ENCODE measurements at places on chromosomes 2 and 18.

DNA sequence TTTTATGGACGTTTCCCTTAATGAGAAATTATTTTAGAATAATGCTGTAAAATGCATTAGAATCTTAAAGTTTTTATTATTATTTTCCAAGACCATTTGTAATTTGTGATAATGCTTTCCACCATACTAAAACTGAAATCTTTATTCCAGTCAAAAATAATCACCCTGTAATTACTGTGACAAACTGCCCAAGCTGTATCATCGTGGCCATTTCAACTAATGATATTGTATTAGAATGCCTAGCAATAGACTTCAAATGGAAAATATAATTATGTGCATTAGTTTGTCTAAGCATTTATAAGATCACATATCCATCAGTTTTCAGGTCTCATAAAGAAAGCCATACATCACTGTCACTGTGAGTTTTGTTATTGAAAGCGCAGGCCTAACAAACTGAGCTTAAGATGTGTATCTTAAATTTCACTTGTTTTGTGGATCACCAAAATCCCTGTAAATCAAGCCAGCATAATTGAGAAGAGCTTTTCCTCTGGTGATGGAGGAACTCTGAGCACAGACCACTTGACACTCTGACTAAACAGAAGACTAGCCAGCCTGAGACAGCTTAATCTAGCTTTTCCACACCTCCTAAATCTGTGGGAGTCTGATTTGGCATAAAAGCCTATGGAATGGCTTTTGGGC is 1312.2 kb upstream of the ACVR2A start:
- DNase-seq: no peak

DNA sequence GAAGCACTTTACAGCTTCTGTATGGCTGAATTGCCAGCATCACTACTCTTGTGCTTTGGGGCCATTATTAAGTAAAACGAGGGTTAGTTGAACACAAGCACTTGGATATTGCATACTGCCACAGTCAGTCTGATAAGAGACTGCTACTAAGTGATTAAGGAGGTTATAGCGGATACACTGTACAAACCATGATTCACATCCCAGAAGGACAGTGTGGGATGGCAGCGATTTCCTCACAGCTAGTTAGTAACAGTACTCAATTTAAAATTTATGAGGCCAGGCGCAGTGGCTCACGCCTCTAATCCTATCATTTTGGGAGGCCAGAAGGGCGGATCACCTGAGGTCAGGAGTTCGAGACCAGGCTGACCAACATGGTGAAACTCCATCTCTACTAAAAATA is 2.6 kb upstream of the BMPR2 start:
- DNase-seq: no peak

DNA sequence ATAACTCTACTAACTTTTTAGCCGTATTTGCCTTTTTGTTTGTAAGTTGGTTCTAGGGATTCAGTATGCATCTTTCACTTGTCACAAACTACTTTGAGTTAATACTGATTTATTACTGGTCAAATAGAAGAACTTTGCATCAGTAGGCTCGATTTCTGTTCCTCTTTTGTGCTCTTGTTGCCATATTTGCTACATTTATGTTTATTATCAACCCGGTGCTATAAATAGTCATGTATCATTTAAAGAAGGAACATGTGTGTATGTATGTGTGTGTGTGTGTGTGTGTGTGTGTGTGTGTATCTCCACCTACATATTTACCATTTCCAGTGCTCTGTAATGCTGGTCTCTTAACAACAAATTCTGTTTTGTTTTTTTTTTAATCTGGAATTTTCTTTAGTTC is 79.6 kb upstream of the B3GNT7 start:
- DNase-seq: no peak

DNA sequence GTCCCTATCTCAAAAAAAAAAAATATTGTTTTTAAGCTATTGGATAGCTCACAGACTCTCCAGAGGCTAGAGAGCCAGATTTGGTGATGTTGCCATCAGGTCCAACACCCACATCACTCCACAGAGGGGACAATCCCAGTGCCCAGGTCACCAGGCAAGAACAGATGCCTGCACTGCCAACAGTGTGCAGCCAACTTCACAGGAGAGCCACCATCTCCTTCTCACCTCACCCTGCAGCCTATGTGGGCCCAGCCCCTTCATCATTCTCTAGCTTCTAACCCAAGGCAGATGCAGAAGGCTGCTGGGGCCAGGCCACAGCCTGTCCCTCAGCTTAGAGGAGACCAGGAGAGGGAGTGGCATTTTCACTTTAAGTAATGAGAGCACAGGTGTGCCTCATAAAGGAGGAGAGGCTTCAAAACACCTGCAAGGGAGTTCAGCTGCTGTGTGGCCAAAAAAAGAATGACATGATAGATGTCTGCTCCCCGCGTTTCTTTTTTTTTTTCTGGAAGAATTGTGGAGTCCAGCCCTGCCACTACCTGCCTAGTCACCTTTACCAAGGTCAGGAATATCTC is 98.0 kb upstream of the ZSWIM2 start:
- no peak for DNase-seq

DNA sequence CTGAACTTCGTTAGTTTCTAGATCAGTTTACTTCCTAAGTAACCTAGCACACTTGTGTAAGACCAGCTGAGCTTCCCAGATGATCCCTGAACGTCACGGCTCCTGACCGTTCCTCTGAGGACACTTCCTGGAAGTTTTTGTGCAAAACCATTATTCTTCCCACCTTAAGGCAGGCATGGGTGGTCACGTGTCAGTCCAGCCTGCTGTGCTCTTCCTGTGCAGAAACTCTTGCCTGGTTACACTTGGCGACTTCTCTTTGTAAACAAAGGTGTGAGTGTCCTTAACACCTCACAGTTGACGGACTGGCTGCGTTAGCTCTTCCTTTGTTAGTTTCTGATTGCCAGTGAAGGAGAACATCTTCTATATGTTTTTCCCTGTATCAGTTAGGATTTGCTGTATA is 118.3 kb downstream of the SH3RF3 start:
- DNase-seq: no peak

- no peak for DNase-seq
These were observed 223.9 kb downstream of the LDLRAD4 start for GRCh38 chr18:13442451-13442850.

GRCh38 chr2:194765723-194766122 is 891.3 kb upstream of the SLC39A10 start:
- no peak for DNase-seq

- no peak for DNase-seq
These were observed 19.6 kb upstream of the IL1A start for GRCh38 chr2:112803691-112804521.

DNA sequence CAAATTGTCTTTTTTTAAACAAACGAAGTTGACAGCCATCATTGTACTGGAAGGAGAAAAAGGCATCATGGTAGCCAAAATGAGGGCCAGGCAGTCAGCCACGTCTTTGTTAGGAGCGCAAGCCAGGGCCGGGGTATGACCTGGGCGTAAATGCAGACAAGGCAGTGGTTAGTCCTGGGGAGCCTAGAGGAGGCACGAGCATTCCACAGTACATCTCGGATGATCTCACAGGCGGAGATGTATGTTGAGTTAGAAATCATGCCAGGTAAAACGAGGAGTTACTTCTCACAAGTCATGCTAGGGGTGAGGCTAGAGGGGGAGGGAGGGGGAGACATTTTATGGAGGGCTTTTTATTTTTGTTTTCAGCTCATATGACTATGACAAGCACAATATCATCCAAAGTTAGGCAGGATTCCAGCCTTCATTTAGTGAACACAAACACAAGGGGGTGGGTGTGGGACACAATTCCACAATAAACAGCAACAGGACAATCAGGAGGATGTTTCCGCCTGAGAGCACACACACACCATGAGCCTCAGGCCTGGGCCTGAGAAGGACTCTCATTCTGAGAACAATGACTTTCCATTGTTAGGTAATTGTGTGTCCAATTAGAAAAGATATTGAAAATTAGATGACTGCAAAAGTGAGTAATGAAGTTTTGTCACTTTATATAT is 64.4 kb upstream of the PGAP1 start:
- DNase-seq: no peak

DNA sequence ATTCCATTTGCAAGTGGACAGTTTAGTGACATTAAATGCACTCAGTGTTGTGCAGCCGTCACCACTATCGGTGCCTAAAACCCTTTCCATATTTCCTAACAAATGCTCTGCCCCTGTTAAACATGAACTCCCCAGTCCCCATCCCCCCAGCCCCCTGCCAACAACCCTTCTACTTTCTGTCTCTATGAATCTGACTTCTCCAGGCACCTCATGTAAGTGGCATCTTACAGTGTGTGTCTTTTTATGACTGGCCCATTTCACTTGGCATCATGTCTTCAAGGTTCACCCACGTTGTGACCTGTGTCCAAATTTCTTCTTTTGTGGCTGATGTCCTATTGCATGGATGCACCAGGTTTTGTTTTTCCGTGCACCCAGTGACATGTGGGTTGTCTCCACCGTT is 140.9 kb upstream of the GPC1 start:
- no peak for DNase-seq

- DNase-seq: no peak
These were observed 27.9 kb downstream of the GPC1 start for GRCh38 chr2:240463274-240463865.

- no peak for DNase-seq
These were observed 94.6 kb downstream of the CDC42EP3 start for GRCh38 chr2:37576831-37577230.

DNA sequence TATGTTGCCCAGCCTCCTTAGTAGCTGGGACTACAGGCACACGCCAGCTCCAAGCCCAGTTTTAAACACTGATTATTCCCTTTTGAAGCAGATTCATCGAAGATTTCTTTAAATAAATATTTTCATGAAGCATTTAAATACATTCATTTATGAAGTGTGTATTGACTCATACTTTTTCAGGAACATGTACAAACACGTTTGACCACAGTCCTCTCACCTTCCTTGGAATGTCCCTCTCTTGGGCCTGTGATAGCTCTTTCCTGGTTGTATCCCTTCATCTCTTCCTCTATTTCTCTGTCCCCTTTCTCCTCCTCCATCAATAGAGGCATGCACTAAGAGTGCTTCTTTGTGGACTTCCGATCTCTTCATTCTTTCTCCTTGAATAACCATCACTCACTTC is 2.5 kb downstream of the PSTPIP2 start:
- DNase-seq: no peak

DNA sequence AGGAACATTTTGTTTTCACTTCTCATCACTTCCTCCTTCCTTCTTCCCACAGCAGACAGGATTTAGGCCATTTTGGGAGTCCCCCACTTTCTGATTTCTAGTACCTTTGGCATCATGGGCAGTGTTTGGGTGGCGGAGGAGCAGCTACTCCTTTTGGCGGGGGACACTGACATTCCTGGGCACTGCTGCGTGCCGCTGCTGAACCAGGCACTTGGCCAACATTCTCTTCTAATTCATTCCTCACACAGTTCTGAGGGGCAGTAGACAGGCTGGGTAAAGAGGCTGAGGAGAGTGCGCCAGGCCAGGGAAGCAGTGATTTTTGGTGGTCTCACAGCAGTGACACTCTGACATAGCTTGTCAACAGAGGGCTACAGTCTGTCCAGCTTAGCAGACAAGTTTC is 270.2 kb downstream of the LOXHD1 start:
- no peak for DNase-seq

- peak; percentile 5 for DNase-seq
These were observed 56.3 kb upstream of the CCDC195 start for GRCh38 chr2:224772494-224772893.
